Pons (tissue), 1 donor: ENCODE measurements at places on chromosomes 4 and X.
A peak's percentile ranks its signal among the peaks of the same experiment; 100 is the strongest.

GRCh38 chrX:2391869-2392606 lies 108.7 kb downstream of the DHRSX start:
- no peak for DNase-seq

DNA sequence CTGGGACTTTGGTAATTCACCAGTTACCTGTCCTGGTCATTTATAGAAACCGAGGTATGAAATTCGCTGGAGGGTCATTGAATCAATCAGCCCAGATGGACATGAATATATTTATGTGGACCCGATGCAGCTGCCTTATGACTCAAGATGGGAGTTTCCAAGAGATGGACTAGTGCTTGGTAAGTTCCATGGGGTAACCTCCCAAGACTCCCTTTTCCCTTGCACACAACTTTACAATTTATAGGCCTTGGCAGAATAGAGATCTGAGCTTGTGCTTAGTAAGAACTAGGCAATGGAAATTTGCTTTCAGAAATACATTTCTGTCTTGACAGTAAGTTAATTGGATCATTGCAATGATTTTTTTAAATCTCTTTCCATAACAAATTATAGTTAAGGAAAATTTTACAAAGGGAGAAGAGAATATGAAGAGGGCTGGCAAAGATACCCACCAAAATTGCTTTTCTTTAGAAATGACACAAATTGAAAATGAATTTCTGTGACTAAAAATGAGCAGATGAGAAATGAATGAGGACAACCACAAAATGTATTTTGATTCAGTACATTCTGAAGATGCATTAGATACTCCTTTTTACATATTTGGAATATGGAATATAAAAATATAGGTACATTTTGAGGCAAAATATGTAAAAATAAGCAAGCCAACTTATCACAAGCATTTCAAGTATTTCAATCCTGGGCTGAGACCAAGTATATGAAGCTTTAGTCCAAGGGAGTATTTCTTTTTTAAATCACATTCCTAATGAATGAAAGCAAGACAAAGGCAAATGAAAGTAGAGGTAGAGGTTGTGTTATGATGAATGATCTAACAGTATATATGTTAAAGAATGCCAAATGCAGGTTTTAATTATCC lies 45.9 kb downstream of the PDGFRA start:
- no peak for DNase-seq

- DNase-seq = no peak
Measured at GRCh38 chr4:155854582-155855226, 11.4 kb downstream of the ASIC5 start.

GRCh38 chrX:137387646-137388045 lies 178.3 kb upstream of the ZIC3 start:
- DNase-seq = no peak

GRCh38 chr4:41853973-41854372 lies 81.3 kb upstream of the TMEM33 start:
- no peak for DNase-seq

- DNase-seq = no peak
Measured at GRCh38 chr4:74968456-74969164, 35.7 kb downstream of the PARM1 start.

DNA sequence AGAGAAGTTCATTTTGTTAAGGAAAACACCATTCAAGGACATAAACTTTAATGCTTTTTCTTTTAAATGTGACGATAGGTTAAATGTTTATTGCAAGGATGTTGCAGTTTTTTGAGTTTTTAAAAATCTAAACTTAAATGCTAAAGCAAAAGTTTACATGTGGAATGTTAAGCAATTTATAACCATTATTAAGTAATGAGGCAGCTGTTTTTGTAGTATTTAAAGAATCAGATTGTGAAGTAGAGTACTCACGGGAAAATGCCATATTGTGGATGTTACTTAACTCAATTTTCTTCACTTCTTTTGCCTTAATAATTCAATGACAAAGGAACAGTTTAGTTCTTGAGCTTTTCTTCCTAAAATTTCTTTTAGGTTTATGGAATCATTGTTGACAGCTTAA lies 43.5 kb downstream of the UBE2K start:
- DNase-seq = no peak

DNA sequence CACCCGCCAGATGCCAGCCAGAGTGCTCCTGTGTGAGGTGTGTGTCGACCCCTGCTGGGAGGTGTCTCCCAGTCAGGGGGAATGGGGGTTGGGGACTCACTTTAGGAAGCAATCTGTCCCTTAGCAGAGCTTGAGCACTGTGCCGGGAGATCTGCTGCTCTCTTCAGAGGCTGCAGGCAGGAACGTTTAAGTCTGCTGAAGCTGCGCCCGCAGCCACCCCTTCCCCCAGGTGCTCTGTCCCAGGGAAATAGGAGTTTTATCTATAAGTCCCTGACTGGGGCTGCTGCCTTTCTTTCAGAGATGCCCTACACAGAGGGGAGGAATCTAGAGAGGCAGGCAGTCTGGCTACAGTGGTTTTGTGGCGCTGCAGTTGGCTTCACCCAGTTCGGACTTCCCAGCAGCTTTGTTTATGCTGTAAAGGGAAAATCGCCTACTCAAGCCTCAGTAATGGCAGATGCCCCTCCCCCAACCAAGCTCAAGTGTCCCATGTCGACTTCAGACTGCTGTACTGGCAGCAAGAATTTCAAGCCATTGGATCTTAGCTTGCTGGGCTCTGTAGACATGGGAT lies 80.8 kb downstream of the CCSER1 start:
- no peak for DNase-seq

DNA sequence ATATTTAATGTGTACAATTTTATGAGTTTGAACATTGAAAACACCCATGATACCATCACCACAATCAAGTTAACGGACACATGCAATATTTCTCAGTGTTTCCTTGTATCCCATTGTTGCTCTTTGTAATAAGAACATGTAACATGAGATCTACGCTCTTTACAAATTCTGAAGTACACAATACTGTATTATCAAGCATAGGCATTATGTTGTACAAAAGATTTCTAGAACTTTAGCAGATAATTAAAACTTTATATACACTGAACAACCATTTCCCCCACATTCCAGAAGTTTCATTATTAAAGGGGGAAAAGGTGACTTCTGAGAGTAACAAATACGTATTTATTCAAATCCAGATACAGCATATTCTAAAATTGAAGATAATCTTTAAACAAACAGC lies 114.5 kb downstream of the SLC10A7 start:
- no peak for DNase-seq

DNA sequence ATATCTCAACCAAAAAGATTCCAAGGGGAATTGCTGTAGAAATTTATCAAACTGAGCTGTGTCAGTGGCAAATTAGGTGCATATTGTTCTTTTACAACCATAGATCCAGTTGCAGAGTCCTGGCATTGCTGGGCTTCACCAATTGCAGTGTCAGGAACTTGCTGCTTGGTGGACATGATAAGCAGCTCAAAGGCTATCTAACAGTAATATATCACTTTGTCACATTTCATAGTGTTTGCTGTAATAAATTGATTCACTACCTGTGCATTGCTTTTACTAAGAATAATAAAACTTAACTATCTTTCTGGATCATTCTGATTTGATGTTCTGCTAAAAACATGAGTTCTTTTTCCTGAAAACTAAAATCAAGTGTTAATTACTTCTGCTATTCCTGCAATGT lies 30.9 kb upstream of the ACE2 start:
- DNase-seq = no peak

DNA sequence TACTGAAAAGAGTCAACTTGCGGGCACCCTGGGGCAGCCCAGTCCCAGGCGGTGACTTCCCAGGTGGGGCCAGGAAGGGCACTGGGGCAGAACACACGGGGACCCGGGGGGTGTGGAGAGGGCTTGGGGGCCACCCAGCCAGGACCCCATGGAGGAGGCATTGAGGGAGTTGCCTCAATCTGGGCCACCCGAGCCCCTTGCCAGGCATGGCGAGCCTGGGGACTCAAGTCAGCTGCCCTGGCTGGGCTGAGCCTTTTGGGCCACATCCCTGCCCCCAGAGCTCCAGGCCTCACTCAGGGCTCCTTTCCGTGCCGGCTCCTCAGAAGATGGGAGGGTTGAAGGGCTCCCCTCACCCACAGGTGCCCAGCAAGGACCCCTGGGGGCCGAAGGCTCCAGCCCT lies 6.6 kb upstream of the CPLX1 start:
- DNase-seq = no peak

DNA sequence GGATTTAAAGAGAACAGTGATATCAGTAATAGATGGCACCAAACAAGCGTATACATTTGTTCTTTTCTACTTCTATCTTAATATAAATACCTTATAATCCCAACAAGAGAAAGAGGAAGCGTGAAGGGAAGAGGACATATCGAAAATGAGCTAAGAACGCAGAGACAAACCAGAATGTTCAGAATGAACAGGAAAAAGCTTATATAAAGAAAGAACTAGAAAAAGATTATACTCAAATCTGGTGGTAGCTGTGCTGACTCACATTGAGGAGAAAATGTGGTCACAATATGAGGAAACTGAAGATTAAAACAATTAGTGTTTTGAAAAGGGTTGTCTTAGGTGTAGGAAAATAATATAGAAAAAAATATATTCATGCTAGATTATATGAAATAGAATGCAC lies 2.0 kb upstream of the GPR34 start:
- DNase-seq = no peak

DNA sequence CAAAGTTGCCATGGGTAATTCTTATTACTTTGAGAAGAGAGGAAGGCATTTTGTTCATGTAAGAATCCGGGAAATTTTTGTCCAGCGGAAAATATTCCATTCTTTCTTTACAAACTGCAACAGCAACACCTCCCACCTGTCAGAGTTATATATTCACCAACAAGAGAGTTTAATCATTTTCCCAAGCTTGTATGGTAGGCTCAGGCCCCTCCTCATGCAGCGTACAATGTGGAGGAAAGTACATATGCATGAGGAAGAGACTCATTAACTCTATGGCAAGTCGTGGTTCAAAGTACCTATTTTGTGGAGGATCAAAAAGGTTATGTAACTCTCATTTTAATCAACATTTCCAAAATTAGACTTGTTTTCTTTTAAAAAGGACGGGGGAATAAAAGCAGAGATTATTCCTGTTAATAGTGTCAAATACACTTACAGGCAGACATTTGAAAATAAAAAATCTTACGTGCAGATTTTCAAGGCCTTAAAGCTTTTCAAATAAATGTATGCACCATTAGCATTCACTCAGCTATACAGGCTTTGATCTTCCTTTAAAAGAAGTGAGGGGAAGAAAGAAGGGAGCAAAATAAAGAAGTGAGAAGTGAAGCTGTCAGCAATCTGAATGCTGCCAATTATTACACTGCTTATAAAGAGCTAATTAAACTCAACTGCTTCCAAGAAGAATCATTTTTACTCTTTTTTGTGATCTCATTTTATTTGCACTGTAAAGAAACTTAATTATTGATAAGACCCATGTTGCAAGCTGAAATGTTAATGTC lies 204.8 kb downstream of the FAT4 start:
- DNase-seq = no peak

GRCh38 chr4:102627831-102628523 lies 126.8 kb downstream of the NFKB1 start:
- DNase-seq = no peak

GRCh38 chr4:149791851-149792250 lies 23.8 kb downstream of the IQCM start:
- no peak for DNase-seq

- peak; percentile 44 for DNase-seq
Measured at GRCh38 chr4:77240469-77241066, 83.6 kb downstream of the CCNG2 start.

GRCh38 chr4:122539861-122540465 lies 80.9 kb downstream of the IL21 start:
- DNase-seq = no peak

DNA sequence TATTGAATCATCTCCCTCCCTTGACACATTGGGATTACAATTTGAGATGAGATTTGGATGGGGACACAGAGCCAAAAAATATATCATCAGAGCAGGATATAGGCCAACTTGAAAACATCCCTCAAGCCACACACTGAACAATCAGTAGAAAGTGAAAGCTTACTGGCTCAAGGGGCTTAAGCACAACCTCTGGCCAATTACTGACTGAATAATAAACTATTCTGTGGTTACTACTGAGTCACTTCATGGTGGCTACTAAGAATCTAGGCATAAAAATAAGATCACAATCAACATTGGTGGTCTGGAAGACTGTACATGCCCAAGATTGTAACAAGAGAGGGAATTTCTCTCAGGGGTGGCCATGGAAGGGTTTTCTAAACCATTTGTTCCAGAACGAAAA lies 27.4 kb upstream of the GPR174 start:
- no peak for DNase-seq

DNA sequence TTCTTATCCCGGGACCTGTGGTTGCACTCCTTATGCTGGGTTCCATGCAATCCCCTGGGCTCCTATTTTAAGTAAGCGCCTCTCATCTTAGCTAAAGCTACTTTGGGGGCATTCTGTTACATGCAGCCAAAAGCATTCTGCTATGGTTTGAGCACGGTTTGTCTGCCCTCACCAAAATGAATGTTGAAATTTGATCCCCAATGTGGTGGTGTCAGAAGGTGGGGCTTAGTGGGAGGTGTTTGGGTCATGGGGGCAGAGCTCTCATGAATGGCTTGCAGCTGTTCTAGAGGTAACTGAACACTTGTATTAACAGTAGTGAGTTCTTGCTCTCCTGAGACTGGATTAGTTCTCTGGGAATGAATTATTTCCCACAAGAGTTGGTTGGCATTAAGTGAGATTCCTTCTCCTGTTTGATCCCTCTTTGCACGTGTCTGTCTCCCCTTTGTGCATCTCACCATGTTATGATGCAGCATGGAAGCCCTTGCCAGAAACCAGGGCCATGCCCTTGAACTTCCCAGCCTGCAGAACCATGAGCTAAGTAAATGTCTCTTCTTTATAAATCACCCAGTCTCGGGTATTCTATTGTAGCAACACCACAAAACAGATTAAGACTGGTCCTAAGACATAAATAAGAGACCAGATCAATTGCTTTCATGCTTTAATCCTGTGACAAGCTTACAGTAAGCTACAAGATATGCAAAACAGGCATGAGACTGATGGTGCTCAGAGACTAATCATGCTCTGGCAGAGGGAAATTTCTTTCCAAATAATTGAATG lies 141.8 kb downstream of the TSPAN5 start:
- no peak for DNase-seq
